ENCODE measurements at places on chromosomes 11 and 22. TPM values are rescaled to one million over a fixed set of nuclear protein-coding genes. Genes with fewer than 3 reads are reported as not detected.

Gene LMO2
- total RNA-seq, result 0.25 TPM

DNA sequence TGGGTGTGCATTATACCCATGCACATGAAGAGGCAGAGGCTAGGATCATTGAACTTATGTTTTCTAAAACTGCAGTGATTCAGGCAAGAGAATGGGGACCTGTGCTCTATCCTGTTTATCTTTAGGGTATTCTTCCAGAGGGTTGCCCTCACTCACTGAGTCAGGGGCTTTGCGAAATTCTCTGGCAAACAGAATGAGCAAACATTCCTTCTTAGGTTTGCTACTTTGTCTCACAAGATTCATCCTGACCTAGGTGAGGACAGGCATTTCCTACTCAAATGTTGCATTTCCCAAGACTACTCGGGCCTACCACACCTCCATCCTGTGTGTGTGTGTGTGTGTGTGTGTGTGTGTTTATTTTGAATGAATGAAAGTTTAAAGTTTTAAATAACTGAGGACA lies 2.7 kb upstream of the EIF3M start:
- peak; percentile 25 for DNase-seq

- no peak for DNase-seq
Measured at GRCh38 chr22:44938886-44939285, 70.9 kb downstream of the PHF21B start.

GRCh38 chr11:69060806-69061712 lies 12.3 kb downstream of the TPCN2 start:
- DNase-seq, result no peak
